ENCODE measurements at places on chromosomes 3 and 15.

DNA sequence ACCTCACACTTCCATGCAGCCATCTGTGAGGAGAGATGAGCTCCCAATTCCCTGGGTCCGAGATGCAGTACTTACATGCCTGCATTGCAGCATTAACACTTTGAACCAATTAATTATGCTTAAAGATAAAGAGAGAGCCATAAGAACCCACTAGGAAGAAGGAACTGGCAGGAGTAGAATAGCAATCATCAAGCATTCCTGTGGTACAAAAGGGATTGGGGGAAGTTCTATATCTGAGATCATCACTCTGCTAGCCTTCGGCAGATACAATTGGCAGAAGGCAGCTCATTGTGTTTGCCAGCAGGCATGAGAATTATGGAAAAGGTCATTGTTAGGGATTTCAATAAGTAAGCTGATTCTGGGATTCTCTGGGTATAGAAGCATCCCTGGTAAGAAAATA lies 891.4 kb downstream of the NTRK3 start:
- H3K27ac ChIP-seq = no peak overlapping the region
- peaks cover 7% of the 10 kb centered on the region for H3K27me3 ChIP-seq
- H3K36me3 ChIP-seq = no peaks in the 10 kb centered on the region
- DNase-seq = no peak
- no peaks in the 10 kb centered on the region for H3K4me1 ChIP-seq

DNA sequence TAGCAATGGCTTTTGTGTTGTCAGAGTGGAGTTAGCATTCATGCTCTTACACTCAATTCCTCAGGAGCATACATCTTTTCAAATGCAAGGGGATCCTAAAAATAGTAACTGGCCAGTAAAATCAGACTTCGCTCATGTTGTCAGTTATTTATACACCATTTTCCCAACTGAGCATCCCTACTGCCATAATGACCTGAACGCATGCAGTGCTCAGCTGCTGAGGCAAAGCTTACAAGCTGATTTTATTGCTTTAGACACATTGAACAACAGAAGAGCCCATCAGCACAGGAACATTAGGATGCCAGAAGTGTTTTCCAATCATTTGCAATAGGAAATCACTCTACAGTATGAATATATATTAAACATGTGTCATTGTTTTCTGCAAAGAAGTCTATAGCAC lies 689.7 kb upstream of the BCHE start:
- H3K27me3 ChIP-seq = no peaks in the 10 kb centered on the region
- DNase-seq = no peak
- no peaks in the 10 kb centered on the region for H3K4me1 ChIP-seq
- H3K36me3 ChIP-seq = no peaks in the 10 kb centered on the region

DNA sequence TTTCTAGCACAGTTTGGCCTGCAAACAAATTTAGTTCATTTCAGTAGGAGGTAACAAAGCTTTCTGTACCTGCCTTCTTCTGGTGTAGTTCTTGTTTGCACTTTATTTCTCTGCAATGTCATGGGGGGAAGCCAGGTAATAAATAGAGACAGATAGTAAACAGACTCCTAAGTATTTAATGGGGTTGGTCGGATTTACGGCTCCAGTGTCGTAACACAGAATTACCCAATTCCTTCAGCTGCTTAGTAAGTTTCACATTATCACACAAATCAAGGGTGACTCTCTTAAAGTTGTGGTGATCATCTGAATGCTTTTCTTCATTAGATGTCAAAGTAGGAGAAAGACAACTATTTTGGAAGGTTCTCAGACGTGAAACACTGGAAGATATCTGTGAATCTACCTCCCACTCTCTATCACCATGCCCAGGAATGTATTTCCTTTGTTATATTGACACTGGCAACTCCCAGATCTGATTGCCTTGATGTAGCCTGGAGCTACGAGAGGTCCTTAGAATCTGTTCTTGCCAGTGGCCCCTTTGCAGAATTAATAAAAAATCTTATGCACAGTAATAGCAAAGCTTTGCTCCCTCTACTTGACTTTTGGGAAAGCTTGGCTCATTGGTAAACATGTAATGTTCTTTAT lies 25.0 kb upstream of the TMC3 start:
- H3K36me3 ChIP-seq = peaks cover 3% of the 10 kb centered on the region
- H3K4me1 ChIP-seq = no peaks in the 10 kb centered on the region
- no peak for DNase-seq

DNA sequence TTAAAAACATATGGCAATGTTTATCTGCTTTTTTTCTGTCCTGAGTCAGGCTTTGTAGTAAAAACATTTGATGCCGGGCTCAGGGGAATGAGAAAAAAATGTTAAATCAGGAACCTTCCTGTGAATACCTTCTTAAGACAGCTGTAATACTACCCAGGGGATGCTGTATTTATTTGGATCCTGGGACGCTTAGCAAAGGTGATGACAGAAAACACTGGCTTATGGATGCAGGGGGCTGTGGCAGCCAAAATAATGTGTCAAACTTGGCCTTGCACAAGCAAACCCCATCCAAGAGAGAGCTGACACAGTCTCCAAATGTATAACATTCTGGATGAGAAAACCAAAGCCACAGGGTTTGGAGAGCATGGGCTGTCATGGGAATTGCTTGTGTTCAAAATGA lies 438.2 kb upstream of the PROK2 start:
- no peaks in the 10 kb centered on the region for H3K4me1 ChIP-seq
- no peak overlapping the region for H3K27ac ChIP-seq
- H3K4me3 ChIP-seq = no peak overlapping the region

- H3K27ac ChIP-seq = no peak overlapping the region
- H3K4me3 ChIP-seq = no peak overlapping the region
- no peaks in the 10 kb centered on the region for H3K4me1 ChIP-seq
- no peak for DNase-seq
Measured at GRCh38 chr3:103818800-103819199, 1384.0 kb downstream of the ZPLD1 start.

DNA sequence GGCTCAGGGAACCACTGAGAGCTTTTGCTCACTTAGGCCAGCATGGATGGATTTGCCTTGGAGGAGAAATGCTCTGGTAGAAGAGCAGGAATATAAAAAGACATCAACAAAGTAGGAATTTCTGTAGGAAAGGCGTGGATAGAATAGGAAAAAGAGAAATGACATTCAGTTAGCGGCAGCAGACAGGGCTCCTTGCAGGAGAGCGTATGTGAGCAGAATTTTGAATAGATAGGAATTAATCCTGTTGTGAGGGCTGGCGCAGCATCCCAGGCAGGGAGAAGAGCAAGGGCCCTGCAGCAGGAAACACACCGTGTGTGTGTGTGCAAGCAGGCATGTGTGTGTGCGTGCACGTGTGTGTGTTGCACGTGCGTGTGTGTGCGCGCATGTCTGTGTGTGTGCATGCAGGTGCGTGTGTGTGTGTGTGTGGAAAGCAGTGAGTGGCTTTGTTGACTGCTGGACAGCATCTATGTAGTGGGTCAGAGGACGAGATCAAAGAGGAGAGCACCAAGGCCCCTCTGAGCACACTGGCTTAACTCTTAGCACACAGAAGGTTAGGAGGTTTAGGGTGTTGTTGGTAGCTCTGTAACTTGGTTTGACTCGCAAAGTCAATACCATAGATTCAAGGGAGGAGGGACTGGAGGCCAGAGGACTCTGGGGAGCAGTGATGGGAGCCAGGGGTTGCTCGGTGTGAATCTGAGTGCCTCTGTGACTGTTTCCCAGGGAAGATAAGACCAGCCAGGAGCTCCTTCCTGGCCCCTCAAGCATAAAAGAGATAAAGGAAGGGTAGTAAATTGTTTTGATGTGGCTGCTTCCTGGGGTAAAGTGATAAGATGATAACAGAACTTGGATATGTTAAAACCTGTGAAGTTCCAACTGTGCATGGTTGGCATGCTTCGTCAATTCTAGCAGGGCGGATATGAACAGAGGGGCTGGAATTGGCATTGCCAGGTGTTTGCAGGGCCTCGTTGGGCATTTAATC lies 639.5 kb downstream of the NR2F2 start:
- H3K4me3 ChIP-seq = no peak overlapping the region
- no peaks in the 10 kb centered on the region for H3K27me3 ChIP-seq
- no peak for DNase-seq

DNA sequence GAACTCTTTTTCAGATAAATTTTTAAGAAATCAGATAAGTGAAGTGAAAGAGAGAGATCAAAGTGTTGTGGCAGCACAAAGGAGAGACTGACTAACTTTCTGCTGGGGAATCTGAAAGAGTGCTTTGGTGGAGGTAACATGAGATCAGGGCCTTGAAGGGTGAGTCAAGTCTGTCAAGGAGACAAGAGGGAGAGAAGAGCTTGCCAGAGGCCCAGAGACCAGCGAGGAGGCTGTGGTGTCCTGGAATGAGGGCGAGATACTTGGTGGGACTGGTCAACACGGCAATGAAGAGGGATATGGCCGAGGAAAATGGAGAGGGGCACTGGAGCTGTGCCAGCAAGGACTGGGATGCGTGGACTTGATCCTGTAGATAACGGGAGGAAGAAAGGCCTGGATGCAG lies 4.6 kb downstream of the TADA3 start:
- no peak for DNase-seq
- no peaks in the 10 kb centered on the region for H3K27me3 ChIP-seq
- peaks cover 21% of the 10 kb centered on the region for H3K36me3 ChIP-seq
- peaks cover 25% of the 10 kb centered on the region for H3K4me1 ChIP-seq
- H3K4me3 ChIP-seq = peak overlapping the region; percentile 25
- no peak overlapping the region for H3K27ac ChIP-seq

- no peaks in the 10 kb centered on the region for H3K4me1 ChIP-seq
- no peaks in the 10 kb centered on the region for H3K27me3 ChIP-seq
- no peak overlapping the region for H3K27ac ChIP-seq
- DNase-seq = no peak
- peaks cover 2% of the 10 kb centered on the region for H3K36me3 ChIP-seq
Measured at GRCh38 chr3:131250466-131250865, 131.1 kb upstream of the NUDT16 start.

DNA sequence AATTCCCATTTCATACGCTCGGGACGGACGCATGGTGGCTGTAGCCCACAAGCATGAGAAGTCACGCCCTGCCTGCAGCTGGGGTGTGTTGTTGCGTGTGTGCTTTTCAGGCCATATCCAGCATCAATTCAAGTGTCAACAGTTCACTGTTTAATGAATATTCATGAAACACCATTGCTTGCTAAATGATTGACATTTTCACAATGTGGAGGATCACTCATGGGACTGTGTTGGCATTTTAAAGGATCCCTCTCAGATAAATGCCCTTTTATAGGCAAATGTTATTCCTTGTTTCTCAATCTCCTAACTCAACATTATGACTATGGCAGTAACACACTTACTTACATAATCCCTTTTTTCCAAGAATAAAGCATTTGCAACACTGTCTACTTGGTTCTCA lies 511.3 kb downstream of the GABRG3 start:
- H3K36me3 ChIP-seq = no peaks in the 10 kb centered on the region
- H3K27me3 ChIP-seq = no peaks in the 10 kb centered on the region
- DNase-seq = no peak
- H3K4me1 ChIP-seq = no peaks in the 10 kb centered on the region

DNA sequence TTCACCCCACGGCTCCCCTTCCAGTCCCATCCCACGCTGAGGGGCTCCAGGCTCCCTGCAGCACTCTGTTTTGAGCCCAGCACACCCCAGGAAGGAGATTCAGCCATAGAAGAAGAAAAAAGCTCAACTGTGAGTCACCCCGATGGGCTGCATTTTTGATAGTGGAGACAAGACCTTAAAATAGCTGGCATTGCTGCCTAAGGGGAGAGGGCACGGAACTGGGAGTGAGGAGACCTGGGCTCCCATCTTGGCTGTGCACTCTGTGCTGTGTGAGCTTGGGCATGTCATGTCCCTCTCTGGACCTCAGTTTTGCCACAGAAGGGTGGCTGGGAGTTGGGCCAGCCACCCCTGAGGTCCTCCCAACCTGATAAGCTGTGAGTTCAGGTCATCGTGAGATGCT lies 57.2 kb upstream of the SMAD6 start:
- no peak for DNase-seq
- no peaks in the 10 kb centered on the region for H3K4me1 ChIP-seq
- no peak overlapping the region for H3K4me3 ChIP-seq
- no peak overlapping the region for H3K27ac ChIP-seq

DNA sequence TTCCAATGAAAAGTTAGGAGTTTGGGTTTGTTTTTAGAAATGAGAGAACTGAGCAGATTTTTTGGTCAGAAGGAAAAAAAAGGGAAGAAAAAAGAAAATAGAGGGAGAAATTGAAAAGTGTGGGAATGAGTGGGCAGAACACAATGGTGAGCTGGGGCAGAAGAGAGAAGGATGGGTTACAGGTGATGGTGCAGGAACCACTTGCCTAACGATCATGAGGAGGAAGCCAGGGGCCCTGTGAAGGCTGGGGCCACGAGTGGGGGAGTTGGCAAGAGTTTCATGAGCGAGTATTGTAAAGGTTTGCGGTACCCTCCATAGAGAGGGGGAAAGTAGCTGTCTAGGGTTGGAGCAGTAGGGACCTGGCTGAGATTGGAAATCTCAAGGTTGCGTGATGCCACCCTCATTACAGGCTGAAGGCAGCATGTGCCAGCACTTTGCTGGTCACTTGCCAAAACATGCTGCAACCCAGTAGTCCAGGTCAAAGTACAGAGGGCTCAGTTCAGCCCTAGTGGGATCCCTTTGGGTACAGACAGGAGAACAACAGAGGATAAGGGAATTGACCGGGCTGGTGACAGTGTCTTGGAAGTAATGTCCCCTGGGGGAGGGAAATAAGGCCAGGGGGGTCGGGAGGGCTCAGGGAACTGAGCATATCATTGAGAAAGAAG lies 6.6 kb downstream of the IVD start:
- H3K27me3 ChIP-seq = no peaks in the 10 kb centered on the region
- H3K4me1 ChIP-seq = peaks cover 13% of the 10 kb centered on the region
- H3K4me3 ChIP-seq = peak overlapping the region; percentile 69
- DNase-seq = no peak
- no peak overlapping the region for H3K27ac ChIP-seq
- peaks cover 14% of the 10 kb centered on the region for H3K36me3 ChIP-seq

DNA sequence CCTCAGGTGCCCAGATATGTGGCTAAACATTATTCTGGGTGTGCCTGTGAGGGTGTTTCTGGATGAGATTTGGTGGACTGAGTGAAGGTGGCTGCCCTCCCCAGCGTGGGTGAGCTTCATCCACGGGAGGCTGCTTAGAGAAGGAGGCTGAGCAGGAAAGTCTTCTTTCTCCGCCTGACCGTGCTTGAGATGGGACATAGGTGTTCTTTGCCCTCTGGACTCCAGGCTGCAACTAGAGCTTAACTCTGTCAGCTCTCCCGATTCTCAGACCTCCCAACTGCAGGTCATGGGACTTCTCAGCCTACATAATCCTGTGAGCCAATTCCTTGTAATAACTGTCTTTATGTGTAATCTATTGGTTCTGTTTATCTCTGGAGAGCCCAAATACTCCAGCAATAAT lies 34.1 kb downstream of the RAB7A start:
- no peak for DNase-seq
- H3K27ac ChIP-seq = peak overlapping the region; percentile 71
- H3K4me3 ChIP-seq = no peak overlapping the region
- no peaks in the 10 kb centered on the region for H3K27me3 ChIP-seq
- peaks cover 4% of the 10 kb centered on the region for H3K36me3 ChIP-seq
- peaks cover 31% of the 10 kb centered on the region for H3K4me1 ChIP-seq

DNA sequence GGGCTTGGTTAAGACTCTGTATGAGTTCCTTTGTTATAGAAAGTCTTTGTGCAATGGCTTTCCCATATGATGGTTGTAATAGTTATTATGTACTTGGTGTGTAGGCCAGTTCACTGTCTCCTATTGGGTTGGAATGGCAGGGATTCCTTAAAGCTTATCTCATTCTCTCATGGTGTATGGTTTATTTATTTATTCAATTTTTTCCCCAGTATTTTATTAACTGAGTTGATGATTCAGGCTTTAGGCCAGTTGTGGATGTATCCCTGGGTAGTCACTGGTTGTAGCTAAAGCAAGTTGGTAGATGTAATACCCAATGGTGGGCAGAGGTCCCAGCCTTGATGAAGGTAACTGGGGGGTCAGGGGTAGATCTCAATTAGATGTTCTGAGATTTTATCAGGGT lies 349.4 kb downstream of the DOCK3 start:
- peak overlapping the region; percentile 87 for H3K27ac ChIP-seq
- no peak for DNase-seq
- peaks cover 2% of the 10 kb centered on the region for H3K36me3 ChIP-seq
- H3K4me1 ChIP-seq = peaks cover 30% of the 10 kb centered on the region

All from T-helper 17 cell (primary cell).